Stimulated activated CD4-positive, alpha-beta T cell treated with anti-CD3 and anti-CD28 coated beads, TNF-alpha, amount 100 ng/mL, for 1 hour (primary cell): ENCODE measurements at places on chromosomes 5 and 9.

GRCh38 chr9:130366888-130367550 lies 77.7 kb upstream of the ASS1 start:
- no peak for DNase-seq

DNA sequence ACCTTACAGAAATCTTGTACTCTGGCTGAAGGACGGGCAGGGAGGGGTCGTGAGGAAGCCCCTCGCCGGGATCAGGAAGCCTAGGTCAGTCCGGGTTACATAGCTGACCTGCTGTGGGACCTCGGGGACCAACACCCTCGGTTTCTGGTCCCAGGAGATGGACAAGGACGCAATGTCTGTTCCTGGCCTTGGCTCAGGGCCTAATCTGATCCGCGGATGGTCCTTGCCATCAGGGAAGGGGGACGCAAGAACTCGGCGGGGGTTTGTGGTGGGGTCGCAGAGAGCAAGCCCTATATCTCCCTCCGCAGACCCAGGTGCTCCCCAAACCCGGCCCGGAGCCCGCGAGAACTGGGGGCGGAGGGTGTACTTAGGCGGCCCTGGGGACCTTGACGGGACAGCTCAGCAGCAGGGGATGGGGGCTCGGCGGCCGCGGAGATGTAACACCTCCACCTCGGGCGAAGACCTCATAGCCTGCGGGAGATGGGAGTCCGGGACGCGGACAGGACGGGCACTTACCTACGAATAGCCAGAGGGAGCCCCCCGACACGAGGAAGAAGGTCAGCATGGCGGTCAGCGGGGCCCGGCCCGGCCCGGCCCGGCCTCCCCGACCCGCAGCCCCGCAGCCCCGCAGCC lies 353 bp downstream of the ACSL6 start:
- no peak for DNase-seq

- no peak for DNase-seq
These were observed 154.8 kb downstream of the SLIT3 start for GRCh38 chr5:169146158-169146557.

DNA sequence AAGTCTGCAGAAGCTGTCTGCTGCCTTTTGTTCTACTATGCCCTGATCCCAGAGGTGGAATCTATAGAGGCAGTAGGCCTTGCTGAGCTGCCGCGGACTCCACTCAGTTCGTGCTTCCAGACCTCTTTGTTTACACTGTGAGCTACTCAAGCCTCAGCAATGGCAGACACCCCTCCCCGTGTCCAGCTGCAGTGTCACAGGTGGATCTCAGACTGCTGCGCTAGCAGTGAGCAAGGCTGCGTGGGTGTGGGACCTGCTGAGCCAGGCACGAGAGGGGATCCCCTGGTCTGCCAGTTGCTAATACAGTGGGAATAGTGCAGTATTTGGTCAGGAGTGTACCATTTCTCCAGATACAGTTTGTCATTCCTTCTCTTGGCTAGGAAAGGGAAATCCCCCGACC lies 99.6 kb downstream of the SLCO4C1 start:
- DNase-seq, result no peak

DNA sequence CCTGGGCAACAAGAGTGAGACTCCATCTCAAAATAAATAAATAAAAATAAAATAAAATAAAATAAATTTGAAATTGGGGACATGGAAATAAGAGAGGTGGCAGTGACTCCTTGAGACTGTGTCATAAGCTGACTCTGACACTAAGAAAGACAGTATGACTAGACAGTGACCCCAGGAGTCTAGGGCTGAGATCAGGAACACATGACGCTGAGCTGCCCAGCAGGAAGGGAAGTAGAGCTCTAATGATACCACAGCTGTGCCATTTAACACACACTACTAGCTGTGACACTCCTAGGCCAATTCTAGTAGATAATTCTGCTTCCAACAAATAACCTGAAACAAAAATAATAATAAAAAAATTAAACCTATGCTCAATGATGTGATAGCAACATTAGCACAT lies 293.0 kb downstream of the SEC61B start:
- DNase-seq, result no peak

- DNase-seq, result no peak
These were observed 207.4 kb downstream of the AGTPBP1 start for GRCh38 chr9:85534340-85534739.

DNA sequence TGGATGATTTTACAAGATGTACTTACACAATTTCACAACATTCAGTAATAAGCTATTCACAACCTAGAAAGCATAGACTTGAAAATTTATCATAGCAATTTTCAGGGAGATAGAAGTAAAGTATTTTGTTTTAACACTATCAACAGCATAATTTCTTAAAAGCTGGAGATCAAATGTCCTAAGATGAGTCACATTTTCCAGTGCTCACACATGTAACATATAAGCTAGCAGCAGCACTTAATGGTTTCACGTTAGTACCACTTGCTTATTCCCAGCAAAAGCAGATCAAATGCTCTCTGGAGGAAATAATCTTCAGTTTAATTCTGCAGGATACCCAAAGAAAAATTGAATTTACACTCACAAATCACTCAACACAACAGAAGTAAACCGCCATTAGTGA lies 6.5 kb downstream of the OR13C8 start:
- no peak for DNase-seq

DNA sequence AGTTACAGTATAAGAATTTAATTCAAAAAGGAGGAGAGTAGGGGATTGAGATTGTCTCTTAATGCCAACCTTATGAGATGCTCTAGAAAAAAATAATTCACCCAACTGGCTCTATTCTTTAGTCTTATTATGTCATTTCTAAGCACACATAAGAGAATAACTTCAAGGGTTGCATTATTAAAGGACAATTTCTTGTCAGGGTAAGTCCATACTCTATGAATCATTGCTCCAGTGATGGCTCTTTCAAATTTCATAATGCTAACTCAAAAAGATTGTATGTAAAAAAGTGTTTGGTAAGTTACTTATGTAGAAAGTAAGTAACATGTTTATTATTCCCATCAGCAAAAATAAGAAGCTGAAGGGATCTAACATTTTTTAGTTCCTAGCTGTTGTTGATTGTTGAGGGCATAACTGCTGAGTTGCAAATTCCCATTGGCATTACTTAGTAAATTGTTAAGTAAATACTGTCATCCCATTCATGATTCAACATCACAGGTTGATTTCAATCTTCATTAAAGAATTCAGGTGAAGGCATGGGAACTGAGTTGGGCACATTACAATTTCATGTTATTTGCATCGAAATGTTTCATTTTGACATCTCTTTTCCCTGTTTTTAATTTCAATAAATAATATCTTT lies 28.6 kb downstream of the ALDH1A1 start:
- DNase-seq, result no peak

GRCh38 chr5:30808996-30809395 lies 384.5 kb upstream of the CDH6 start:
- no peak for DNase-seq

DNA sequence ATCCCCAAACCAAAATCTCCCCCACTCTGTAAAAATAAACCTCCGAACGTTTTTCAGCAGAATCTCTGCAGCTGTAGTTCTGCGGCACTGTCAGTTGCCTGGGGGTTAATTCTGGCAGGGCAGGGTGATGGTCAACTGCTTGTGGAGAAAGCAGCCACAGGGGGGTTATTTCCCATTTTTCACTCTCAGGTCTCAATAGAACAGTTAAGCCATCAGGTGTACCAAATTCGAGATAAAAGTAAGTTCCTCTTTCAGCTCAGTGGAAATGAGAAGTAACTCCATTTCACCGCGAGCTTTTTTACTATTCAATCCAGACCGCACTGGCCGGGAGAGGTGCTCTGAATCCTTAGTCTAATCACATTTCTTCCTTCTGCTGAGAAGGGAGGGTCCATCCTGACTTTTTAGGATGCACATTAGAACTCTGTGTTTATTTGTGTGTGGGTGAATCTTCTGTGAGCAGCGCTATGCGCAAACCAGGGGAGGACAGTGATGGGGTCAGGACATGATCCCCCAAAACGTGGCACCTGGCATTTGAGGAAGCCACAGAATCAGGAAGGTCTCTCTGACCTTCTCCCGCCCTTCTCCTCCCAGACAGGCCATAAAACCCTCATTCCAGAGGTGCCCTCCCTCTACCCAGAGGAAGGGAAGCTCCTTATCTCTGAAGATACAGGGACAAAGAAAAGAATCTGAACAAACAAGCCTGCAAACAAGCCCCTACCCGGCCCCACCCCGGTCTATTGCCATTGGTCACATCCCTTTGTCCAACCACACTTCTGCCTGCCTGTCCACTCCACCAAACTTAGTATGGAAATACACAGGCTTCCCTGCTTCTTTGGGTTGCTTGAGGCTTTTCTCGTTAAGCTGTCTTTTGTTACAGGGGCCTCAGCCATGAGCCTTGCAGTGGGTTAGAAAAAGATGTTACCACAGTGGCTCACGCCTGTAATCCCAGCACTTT lies 229.0 kb downstream of the ROR2 start:
- DNase-seq, result no peak

DNA sequence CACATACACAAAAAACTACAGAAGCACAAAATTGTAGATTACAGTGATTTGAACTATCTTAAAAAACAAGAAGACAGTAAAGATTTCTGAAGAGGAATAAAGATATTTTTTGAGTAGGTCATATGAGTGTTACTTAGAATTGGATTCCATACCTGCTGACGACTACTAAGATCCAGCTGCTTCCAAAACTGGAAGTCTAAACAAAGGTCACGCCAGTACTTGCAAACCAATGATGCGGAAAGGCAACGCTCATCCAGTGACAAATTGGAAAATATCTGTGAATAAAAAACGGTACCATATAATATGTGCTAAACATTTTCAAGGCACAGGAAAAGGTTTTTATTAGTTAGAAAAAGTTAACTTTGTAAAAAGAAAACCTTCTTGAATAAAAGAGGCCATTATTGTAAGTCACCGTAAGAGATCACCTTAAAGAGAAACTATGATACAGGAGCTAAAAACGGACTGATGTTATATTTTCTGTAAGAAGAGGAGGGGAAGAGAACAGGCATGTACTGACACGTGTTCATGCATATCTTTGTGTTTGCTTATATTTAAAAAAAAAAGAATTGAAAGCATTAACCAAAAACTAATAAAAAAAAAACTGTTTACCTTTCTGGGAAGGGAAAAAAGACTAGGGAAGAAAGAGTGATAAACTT lies 14.1 kb downstream of the FBXL17 start:
- no peak for DNase-seq

- DNase-seq, result no peak
These were observed 29.3 kb downstream of the ATP6V0E1 start for GRCh38 chr5:173012882-173013281.

- no peak for DNase-seq
These were observed 146.7 kb downstream of the SSBP2 start for GRCh38 chr5:81604193-81604592.

DNA sequence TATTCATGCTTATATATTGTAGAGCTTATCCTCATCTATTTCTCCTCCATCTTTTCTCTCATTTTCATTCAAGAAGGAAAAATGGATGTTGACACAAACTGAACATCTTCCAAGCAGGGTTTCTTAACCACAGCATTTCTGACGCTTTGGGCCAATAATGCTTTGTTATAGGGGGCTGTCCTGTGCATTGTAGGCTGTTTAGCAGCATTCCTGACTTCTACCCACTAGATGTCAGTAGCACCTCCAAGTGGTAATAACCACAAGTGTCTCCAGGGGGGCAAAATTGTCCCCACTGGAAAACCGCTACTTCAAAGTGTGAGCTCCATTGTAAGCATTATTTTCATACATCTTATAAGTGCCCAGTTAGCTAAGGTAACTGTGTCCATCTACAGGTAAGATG lies 2.6 kb upstream of the TXNDC8 start:
- no peak for DNase-seq

DNA sequence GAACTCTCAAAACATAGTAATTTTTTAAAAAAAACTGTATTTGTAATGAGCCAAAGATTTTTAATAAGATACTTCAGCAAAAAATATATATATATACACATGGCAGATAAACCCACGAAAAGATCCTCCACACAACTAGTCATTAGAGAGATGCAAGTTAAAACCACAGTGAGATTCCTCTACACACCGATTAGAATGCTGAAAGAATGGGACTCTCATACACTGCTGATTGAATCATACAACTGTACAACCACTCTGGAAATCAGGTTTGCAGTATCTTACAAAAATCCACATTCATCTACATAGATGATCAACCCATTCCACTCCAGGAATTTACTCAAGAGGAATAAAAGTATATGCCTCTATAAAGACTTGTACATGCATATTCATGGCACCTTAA lies 43.7 kb downstream of the RASEF start:
- DNase-seq, result no peak

- DNase-seq, result no peak
These were observed 38.3 kb downstream of the PNPLA7 start for GRCh38 chr9:137511758-137512463.

DNA sequence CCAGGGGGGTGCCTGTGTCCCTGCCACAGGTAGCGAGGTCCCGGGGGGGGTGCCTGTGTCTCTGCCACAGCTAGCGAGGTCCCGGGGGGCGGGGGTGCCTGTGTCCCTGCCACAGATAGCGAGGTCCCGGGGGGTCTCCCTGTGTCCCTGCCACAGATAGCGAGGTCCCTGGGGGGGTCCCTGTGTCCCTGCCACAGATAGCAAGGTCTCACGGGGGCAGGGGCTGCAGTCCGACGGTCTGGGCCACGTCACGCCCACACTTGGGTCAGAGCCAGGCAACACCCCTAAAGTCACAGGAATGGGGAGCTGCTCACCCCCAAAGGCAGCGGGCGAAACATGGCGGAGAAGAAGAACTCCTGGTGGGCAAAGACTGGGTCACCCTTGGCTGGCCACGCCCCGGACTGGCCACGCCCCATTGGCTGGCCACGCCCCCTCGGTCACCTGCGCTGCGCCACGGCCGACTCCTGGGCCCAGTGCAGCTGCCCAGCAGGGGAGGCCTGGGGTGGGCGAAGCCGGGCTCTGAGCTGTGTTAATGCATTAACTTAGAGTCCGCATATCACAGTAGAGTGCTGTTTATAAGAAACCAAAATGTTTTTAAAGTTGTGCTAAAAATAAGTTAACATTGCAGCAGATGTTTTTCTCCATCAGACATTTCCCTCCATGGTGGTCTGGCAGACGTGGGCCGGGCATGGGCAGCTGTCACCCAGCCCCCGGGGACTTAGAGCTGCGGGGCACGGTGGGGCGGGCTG lies 7.0 kb downstream of the NOXA1 start:
- no peak for DNase-seq

DNA sequence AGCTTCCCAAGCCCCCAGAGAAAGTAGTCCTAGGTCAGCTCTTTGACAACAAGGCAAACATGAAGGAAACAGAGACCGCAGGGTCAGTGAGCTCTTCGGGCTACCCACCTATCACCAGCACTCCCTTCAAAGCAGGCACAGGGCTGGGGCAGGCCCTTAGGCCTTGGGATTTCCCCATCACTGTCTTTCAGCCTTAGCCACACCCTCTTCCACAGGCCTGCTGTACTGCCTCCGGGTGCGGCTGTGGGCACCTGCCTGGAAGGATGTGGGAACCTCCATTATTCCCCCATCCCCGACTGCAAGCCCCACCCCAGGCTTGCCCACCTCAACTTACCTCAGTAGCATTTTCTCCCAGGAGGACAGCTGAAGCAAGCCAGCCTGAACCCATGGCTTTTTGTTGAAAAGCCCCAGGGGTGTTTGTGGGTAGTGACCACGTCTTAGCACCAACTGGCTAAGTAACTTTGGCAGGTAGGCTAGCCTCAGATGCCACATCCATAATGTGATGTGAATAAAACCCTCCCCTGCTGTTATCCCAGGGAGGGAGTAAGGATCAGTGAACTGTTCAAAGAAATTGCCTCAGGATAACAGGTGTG lies 100.2 kb downstream of the PIK3R1 start:
- no peak for DNase-seq
